ENCODE measurements at places on chromosomes 13 and 19. TPM values are rescaled to one million over a fixed set of nuclear protein-coding genes. Genes with fewer than 3 reads are reported as not detected.

The RUVBL2 gene
- total RNA-seq = 18.5 TPM

The PEG3 gene
- total RNA-seq = 0.17 TPM

- no peak overlapping the region for H3K4me3 ChIP-seq
- no peak for DNase-seq
- no peaks in the 10 kb centered on the region for H3K27me3 ChIP-seq
- peaks cover 47% of the 10 kb centered on the region for H3K4me1 ChIP-seq
Measured at GRCh38 chr13:42398533-42398932, 126.6 kb downstream of the AKAP11 start.

DNA sequence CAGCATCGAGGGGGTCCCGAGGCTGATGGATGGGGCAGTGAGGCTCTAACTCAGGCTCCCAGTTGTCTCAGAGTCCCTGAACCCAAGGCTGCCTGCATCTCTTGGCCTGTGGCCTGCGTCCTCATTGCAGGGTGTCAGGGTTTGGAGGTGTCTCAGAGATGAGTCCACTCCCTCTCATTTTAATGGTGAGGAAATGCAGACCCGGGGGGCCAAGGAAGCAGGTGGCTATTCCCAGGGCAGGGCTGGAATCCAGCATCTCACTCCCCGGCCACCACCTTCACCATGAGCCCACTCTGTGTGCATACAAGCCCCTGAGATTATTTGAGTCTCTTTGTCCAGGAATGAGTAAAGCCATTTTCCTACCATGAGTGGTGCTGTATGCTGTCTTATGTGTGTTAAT, 21.4 kb downstream of the TEX29 start:
- no peaks in the 10 kb centered on the region for H3K4me1 ChIP-seq
- no peak for DNase-seq
- H3K27ac ChIP-seq = no peak overlapping the region
- no peaks in the 10 kb centered on the region for H3K27me3 ChIP-seq

The ADAMTS10 gene
- total RNA-seq = 17.9 TPM

Measured in CD4-positive, CD25-positive, alpha-beta regulatory T cell (primary cell).